ENCODE measurements at places on chromosomes 7 and 10.

DNA sequence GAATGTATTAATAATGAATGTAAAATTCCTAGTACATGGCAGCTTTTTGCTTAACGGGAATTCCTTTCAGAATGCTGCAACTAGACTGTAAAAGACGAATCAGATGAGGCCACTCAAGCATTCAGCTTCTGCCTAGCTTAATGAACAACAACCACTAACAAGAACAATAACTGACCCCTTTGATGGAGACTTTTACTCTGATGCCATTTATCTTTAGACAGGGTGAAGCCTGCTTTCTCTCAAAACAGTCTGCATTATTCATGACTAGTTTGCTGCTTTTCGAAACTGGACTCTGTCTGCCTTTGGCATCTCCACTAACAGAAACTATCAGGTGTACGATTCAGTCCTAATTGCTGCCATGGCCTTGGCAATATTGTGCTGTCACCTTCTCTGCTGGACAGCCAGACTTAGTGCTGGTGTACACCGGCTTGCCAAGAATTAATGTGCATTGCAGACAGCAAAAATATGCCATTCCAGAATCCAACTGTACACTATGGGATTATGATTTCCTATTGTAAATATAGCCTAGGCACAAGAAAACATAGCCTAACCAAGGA lies 295.5 kb upstream of the CDC14C start:
- no peak for DNase-seq

GRCh38 chr7:134527979-134528371 lies 608 bp downstream of the AKR1B10 start:
- no peak for DNase-seq

- DNase-seq, result no peak
Observed at GRCh38 chr10:26031300-26031699, 97.3 kb downstream of the MYO3A start.

DNA sequence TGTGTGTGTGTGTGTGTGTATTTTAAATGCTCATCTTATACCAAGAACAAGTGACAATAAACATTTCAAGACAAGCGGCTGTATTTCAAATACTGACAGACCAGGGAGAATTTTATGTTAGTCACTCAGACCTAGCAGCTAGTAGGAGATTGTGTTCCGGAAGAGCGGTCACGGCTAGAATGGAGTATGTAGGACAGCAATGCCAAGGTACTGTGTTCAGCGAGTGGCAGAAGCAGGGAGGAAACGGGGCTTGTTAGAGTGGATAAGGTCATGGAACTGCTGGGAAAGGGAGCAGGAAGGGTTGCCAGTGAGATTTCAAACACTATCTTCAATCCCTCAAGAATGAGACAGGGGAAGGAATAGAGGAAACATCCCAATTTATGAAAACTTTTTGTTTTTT lies 260.5 kb upstream of the PITRM1 start:
- DNase-seq, result no peak

GRCh38 chr10:30639946-30640786 lies 10.6 kb upstream of the LYZL2 start:
- DNase-seq, result no peak

- no peak for DNase-seq
Observed at GRCh38 chr10:132205650-132206376, 19.1 kb downstream of the DPYSL4 start.

GRCh38 chr10:30770229-30770628 lies 140.7 kb upstream of the LYZL2 start:
- DNase-seq, result no peak

DNA sequence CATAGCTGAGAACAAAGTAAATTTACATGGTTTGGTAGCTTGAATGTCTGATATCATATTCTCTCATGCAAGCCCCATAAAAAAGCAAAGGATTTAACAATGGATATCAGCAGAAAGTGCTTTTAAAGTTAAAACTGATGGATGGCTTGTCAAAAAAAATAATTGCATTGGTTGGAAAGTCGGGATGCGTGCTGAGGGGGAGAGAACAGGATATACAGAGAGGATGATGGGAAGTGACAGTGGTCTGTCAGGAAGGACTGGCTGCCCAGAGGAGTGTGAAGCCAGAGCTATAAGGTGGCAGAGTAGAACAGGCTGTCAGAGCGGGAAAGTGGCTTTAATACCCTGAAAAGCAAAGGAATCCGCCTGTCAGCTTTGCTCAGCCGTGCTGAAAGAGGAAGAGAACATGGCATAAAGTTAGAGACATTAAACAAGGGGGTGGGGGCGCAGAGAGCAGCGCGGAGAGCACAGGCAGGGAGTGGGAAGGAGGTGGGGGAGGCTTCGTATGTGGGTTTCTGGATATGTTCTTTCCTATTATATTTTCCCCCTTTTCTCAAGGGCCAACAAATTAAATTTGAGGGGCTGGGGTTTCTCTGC lies 493.0 kb downstream of the LRMDA start:
- no peak for DNase-seq

- no peak for DNase-seq
Observed at GRCh38 chr10:7157091-7157490, 253.7 kb downstream of the SFMBT2 start.

GRCh38 chr7:20407585-20408466 lies 77.1 kb downstream of the ITGB8 start:
- DNase-seq, result no peak

DNA sequence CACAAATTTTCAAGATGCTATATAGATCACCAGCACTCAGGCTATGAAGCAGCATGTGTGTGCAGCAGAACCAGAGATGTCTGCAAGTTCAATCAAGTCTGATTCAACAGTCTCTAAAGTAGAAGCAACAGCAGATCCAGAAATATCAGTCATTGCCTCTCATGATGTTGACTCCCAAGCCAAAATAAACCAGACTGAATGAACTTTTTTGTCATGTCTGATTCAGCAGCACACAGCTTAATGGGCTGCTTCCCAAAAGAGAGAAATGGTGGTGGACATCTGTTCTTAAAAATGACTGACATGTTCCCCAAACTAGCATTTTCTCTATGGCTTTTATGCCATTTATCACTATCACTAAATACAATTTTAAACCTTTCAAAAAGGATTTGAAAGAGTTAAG lies 53.8 kb downstream of the TMEM26 start:
- no peak for DNase-seq

- no peak for DNase-seq
Observed at GRCh38 chr7:134318443-134318842, 1.7 kb upstream of the SLC35B4 start.

- no peak for DNase-seq
Observed at GRCh38 chr7:71553306-71553705, 421.4 kb downstream of the GALNT17 start.

GRCh38 chr7:67866812-67867211 lies 870.2 kb downstream of the TYW1 start:
- DNase-seq, result no peak

- DNase-seq, result no peak
Observed at GRCh38 chr7:133349101-133349500, 96.2 kb downstream of the EXOC4 start.

- DNase-seq, result no peak
Observed at GRCh38 chr10:118963341-118963740, 66.2 kb upstream of the NANOS1 start.

DNA sequence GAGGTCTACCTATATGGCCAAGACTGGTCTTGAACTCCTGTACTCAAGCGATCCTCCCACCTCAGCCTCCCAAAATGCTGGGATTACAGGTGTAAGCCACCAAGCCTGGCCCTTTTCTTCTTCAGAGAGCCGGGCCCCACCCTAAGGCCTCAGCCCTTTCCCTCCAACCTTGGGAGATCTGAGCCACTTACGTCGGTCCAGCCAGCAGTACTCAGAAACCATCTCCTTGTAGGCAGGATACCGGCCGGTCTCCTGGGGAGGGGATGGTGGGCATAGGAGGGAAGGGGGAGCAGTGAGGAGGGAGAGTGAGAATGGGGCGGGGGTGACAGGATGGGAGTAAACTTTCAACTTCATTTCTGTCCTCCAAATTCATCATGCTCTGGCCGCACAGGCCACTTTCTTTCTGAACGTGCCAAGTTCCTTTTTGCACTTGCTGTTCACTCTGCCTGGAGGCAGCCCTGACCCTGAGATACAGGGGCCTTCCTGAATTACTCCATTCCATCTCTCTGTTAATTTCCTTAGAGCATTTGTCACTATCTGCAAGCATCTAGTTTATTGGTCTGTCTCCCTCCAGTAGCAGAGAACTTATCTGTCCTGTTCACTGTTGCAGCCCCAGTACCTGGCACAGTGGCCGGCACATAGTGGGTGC lies 10.4 kb downstream of the PDZD7 start:
- no peak for DNase-seq

- no peak for DNase-seq
Observed at GRCh38 chr10:3043512-3044368, 23.6 kb upstream of the PFKP start.

- DNase-seq, result no peak
Observed at GRCh38 chr10:660413-660969, 29.0 kb downstream of the DIP2C start.

DNA sequence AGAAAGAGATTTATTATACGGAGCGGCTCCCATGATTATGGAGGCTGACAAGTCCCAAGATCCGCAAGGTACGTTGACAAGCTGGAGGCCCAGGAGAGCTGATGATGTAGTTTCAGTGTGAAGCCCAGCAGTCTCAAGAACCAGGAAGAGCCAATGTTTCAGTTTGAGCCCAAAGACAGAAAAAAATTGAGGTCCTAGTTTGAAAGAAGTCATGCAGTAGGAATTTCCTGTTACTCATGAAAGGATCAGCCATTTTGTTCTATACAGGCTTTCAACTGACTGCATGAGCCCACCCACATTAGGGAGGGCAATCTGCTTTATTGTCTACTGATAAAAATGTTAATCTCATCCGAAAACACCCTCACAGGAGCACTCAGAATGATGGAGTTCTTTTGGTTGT lies 51.5 kb downstream of the CCDC71L start:
- DNase-seq, result no peak

DNA sequence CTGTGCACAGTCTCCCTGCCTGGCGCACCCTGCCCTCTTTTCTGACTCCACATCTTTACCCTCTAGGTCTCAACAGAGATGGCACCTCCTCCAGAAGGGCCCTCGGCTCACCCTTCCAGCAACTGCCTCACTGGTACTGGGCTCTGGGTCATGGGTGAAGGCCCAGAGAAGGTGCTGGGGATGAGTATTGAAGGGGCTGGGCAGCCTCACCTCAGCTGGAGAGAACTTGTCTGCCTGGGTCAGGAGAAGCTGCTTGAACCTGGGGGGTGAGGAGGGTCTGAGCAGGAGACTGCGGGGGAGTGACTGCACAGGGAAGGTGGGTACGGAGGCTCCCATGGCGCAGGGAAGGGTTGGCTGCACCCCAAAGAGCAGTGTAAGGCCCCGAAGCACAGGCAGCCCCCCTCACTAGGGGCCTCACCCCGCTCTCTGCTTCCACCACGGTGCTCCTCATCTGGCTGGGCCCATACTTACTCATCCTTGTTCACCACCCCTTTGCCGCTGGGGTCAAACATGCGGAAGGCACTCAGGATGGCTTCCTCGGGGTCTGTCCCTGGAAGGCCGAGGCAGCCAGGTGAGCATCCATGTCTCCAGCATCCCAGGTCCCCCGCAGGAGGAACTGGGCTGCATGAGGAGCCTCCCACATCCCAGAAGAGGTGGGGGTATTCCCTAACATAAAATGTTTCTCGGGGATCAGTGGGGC lies 1.7 kb downstream of the MYL7 start:
- DNase-seq, result no peak

GRCh38 chr7:154424350-154424749 lies 372.2 kb downstream of the DPP6 start:
- DNase-seq, result no peak

DNA sequence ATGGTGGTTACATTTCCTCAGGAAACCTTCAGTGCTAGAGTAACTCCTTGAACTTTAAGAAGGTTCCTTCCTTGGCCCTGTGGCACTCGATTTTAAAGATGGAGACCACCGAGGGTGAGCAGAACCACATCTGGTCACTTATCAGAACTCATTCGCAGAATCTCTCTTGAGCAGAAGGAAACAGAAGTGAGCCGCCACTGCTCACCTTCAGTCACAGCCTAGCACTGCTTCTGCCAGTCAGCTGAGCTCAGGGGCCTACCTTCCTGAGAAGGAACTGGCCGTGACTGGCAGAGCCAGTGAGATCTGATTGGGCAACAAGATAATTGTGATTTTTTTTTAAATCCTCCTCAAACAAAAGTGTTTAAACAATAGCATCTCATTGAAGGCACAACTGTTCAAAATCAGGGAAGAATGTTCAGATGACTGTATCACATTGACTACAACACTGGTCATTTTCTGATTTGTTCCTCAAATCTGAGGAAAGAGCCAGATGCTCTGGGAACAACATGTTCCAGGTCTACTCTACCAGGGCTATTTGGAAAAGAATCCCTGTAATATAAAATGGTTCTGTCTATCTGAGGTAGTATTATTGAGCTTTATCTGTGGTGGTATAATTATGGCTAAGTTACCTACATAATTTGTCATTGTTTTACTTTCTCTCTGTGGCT lies 2.7 kb upstream of the SYPL1 start:
- DNase-seq, result no peak

GRCh38 chr7:70635633-70636032 lies 496.3 kb upstream of the GALNT17 start:
- no peak for DNase-seq

DNA sequence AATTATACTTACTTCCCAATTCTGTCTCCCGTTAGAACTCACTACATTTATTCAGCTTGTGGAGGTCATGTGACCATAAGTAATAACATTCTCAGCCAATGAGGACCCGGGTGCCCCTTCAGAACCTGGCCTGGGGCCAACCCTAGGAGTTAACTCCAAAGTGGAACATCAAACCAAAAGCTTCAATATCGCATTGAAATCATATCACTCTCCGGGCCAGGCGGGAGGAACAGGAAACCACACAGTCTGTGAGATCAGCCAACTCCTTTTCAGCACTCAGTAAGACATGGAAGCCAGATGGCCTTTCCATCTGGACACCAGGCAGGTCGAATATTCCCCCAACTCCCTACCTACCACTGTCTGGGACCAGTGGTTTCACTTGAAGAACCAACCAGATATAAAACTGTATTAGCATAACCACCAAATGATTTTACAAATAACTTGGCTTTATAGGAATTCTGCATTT lies 5.5 kb downstream of the CREB3L2 start:
- DNase-seq, result no peak

- DNase-seq, result no peak
Observed at GRCh38 chr7:76259124-76260093, 43.1 kb upstream of the HSPB1 start.

DNA sequence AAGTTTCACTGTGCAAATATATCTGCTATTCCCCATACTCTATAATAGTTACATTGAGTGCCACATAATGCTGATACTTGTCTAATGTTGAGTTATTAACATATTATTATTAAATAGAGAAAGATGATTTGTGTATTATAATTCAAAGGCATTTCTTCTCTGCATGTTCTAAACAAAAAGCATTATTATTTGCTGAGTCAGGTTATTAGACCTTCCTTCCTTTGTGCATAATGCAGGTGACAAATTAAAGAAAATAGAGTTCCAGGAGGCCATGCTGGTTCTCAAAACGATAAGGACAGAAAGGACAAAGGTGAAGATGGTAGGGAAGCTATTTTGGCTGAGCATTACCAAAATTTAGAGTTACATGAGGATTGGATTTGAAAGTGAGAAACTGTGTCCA lies 85.4 kb upstream of the CYP2C9 start:
- DNase-seq, result no peak

GRCh38 chr7:151850491-151851124 lies 26.3 kb downstream of the PRKAG2 start:
- DNase-seq, result no peak

- DNase-seq, result no peak
Observed at GRCh38 chr7:131021460-131021859, 287.5 kb upstream of the KLF14 start.

Data from esophagus muscularis mucosa (tissue), 4 donors.